ENCODE measurements at places on chromosomes 16 and 17.

DNA sequence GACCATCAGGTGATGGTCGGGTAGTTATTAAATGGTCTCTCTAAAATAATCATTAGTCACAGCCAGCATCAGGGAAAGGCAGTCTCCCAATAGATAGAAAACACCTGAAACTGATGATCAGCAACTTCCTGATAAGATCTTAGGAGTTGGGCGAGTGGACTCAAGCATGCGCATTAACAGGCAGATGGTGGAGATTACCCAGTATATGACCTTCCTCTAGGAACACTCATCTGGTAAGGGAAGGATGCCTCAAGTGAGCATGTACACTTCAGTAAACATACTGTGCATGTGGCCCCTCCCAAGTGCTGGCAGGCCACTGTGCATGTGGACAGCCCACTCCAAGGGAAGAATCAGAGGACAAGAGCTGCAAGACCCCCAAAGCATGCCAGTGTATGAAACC lies 105.9 kb downstream of the ABCC12 start:
- no peak for DNase-seq

GRCh38 chr17:48613862-48614694 lies 1.0 kb downstream of the HOXB8 start:
- DNase-seq: no peak

- no peak for DNase-seq
Measured at GRCh38 chr16:17225541-17225940, 245.2 kb downstream of the XYLT1 start.

GRCh38 chr17:80006339-80006720 lies 29.3 kb downstream of the TBC1D16 start:
- no peak for DNase-seq

DNA sequence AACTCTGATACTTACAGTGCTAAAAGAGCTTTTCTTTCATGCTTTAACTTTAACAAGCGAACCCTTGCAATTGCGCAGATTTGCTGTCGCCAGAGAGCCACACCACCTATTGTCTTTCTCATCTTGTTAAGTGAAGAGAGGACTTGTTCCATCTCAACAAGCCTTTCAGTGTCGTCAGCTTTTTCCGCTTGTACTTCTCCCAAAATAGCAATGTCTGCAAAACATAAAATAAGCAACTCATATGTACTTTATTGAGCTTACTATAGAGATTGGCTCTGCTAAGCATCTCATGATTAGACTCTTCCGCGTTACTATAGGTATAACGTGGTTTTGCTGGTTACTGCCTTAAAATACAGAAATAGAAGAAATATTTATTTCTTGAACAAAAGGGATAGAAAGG lies 51.9 kb downstream of the ABCA8 start:
- DNase-seq: no peak

GRCh38 chr16:19294156-19294649 lies 8.7 kb downstream of the CLEC19A start:
- DNase-seq: no peak

DNA sequence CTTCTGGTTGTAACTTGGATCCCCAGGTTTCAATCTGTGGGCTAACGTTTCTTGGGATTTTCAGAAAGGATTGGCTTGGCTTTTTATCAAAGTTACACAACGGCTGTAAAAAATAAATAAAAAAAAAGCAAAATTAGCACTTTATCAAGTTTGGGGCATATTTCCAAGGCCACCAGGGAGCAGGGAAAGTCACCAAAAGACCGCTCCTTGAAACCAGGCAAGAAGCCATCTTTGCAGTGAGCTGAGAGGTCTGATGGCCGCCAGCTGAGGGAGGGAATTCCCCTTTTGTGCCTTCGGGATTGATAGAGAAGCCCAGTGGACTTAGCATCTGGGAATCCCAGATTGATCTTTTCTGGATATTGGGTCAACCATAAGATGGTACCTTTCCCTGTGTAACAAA lies 192.2 kb downstream of the WWOX start:
- DNase-seq: no peak

GRCh38 chr17:17675925-17676534 lies 5.2 kb upstream of the RAI1 start:
- DNase-seq: no peak

DNA sequence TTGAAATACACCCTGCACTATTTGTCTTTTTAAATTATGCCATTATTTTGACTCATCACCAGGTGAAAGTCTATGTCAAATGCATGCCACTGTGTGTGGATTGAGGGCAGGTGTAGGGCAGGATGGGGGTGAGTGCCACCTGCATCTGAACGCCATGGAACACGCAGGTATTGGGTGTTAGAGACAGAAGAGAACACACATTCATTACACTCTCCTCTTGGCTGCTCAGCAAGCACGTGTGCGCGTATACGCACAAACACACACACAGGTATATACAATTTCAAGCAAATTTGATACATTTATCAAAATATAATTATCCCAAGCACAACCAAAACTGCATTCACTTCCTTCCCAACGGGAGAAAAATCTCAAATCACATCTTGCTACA lies 268.9 kb downstream of the NTN1 start:
- DNase-seq: no peak

- DNase-seq: no peak
Measured at GRCh38 chr17:3207367-3207766, at the start of gene OR1A1. OR1A1 (plus strand) TSS chr17:3207667; CDS start chr17:3215621, 7,954 bp downstream.

DNA sequence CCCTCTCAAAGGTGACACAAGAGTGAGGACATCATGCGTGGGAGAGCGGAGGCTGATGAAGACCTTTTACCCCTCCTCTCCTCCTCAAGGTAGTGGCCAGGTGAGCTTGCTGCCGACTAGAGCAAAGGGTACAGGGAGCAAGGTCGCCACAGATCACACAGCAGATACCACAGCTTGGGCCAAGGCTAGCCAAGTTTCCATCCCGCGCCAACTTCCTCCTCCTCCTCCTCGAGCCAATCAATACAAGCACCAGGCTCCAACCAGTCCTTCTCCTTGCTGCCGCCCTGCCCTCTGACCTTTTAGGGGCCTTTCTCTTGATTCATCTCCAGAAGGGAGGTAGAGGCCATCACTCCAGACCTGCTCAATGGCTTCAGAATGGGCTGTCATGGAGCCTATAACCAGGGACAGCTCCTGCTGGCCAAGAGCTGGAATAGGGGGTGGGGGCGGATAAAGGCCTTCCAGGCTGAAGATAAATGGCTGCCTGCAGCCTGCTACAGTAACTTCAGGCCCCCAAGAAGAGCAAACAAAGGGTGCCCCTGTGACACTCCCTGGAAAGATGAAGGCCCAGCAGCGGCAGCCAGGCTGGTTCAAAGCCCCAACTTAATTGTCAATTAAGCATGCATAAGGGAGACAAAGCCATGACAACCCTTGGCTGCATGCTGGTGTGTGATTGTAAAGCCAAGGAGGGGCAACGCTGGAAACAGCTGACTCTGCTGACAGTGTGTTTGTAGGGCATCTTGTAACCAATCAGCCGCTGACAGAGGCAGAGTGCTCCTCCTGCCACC lies 17.8 kb downstream of the HNF1B start:
- DNase-seq: no peak

All from AG09309 (cell line).